ENCODE measurements at places on chromosomes 4 and X.

GRCh38 chr4:152673489-152673888 lies 6.3 kb downstream of the TMEM154 start:
- DNase-seq = no peak

DNA sequence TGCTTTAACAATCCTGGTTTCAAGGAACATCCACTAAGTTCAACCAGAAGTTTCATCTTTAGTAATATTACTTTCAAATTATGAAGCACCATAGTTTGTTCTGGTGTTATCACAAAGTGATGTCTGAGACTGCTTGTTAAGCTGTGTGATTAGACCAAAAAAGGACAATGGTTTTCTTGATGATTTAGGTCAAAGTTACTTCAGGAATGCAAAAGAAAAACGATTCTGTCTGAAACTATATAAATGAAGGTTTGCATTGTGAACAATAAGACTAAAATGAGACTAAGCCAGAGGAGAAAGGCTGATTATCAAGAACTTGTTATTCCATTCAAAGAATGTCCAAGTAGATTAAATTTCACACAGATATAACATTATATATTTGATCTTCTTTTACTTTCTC lies 122.4 kb upstream of the ETNPPL start:
- DNase-seq = no peak

GRCh38 chr4:170079981-170080380 lies 9.8 kb downstream of the AADAT start:
- DNase-seq = no peak

DNA sequence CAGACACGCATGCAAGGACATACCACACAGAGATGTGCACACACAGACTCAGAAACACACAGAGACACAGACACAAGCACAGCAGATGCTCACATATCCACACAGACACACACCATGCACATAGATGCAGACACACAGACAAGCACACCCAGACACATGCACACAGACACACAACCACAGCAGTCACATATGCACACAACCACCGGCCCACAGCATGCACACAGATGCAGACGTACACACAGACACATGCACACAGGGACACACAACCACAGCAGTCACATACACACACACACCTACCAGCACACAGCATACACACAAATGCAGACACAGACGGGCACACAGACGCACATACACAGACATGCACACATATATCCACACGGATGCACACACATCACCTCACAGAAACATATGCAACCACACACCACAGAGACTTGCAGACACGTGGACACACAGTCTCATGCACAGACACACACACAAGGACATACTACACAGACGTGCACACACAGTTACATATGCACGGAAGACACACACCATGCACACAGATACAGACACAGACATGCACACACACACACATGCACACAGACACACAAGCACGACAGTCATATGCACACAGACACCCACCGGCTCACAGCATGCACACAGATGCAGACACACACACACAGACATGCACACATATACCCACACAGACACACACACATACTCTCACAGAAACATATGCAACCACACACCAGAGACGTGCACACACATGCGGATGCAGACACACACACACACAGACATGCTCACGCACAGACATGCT lies 25.2 kb upstream of the SLC25A6 start:
- DNase-seq = no peak

DNA sequence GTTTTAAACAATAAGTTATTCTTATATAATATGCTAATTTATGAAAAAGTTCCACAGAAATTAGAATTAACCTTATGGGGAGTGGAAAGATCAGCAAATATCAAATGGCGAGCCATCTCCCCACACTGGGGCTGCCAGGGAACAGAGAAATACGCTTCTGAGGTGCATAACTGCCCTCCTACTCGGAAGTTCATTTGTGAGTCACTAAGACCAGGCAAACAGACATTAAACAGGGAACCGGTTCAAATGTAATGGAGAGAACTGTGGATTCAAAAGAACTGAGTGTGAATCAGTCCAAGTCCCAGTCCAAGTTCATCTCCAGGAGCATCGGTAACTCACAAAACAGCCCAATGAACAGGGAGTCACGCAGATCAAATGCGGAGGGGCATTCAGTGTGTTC lies 11.4 kb upstream of the S100G start:
- DNase-seq = no peak

- DNase-seq = no peak
Observed at GRCh38 chrX:2321411-2321810, 179.4 kb downstream of the DHRSX start.

DNA sequence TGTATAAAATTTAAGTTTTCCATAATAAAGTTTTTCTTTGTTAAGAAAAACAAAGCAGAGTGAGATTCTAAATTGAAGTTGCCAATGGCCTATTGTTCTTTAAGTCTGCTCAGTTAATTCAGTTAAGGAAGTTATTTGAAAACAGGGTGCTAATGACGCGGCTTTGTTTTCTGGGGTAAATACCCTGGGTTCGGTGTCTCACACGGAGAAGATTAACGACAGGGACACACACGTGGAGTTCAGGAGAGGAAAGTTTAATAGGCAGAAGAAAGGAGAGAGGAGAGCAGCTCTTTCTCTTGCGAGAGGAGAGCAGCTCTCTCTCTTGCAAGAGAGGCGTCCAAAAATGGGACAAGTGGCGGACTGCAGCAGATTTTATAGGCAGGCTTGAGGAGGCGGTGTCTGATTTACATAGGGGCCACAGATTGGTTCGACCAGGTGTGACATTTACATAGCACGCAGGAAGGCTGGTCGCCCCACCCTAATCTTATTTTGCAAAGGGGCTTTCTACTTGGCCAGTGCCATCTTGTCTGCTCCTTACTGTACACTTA lies 9.6 kb downstream of the CA5B start:
- no peak for DNase-seq

GRCh38 chr4:98261405-98262291 lies 464 bp downstream of the RAP1GDS1 start:
- DNase-seq = peak; percentile 35

DNA sequence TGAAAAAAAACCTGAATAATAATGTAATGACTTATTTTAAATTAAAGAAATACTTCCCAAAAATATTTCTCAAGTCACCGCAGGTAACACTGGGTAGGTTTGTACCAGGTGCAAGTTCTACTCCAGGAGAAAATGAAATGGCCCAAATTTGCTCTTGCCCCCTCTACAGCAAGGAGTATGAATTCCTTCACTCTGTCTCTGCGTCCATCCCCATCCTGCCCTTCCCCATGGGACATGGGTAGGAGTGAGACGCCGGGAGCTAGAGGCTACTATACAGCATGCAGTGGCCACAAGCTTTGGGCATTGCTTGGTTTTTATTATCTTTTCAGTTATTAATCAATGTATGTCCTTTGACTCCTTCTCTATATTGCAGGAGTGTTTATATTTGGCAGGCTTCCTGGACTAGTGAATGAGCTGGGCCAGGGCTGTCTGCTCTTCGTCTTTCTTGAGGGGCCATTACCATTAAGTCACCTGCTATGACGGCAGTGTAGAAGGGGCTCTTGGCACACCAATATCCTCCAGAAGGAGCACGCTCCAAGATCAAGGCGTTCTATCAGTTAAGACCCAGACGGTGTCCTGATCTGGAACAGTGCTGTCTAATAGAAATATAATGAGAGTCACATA lies 149.6 kb downstream of the ENPP6 start:
- no peak for DNase-seq

DNA sequence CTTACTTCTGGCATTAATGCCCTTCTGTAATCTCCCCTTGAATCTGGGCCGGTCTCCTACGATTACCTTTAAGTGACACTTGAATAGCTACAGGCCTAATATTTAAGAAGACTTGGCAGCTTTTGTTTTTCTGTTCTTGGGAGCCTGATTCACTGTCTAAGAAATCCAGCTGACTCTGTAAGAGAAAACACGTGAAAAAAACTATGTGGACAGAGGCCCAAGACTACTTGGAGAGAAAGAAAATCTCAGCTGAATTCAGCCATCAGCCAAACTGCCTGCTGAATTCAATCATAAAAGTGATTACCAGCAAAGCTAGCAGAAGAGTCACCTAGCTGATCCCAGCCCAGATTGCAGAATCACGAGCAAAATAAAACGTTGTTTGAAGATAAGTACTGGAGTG lies 521.2 kb downstream of the MID1IP1 start:
- DNase-seq = no peak

DNA sequence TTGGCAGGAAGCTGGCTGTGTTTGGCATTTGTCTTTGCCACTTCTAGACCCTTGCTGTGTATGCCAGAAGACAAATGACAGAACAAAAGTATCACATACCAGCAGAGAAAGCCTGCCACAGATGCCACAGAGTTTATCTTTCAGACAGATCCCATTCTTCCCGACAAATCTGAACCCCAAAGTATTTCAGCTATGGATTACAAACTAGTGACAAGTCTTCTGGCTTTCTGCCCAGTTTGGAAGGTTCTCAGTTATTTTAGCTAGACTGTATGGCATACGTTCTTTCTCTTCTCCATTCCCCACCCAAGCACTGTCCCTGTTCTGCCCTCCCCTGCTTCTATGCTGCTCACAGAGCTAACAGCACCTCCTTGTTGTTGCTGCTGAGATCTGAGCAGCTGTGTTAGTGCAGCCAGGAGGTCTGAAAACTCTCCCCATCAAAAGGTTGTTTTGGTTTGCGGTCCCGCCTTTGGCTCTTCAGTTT lies 236.7 kb downstream of the FRAS1 start:
- no peak for DNase-seq

- DNase-seq = no peak
Observed at GRCh38 chrX:13432414-13433297, 112.8 kb upstream of the ATXN3L start.

GRCh38 chr4:31660916-31661315 lies 940.7 kb downstream of the PCDH7 start:
- DNase-seq = no peak

DNA sequence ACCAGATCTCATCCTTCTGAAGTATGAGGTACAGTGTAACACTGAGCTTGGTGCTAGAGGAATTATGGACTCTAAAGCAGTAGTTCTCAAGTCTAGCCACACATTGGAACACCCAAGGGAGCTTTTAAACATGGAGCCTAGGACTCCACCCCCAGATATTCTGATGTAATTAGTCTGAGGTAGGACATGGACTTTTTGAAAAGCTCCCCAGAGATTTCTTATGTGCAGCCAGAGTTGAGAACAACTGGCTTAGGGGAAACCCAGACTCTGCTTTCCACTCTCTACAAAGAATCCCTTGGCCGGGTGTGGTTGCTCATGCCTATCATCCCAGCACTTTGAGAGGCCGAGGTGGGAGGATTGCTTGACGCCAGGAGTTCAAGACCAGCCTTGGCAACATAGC lies 11.6 kb upstream of the GDPD2 start:
- no peak for DNase-seq

GRCh38 chr4:40186665-40187014 lies 10.2 kb upstream of the RHOH start:
- DNase-seq = no peak

- no peak for DNase-seq
Observed at GRCh38 chr4:169058312-169058711, 48.3 kb upstream of the CBR4 start.

DNA sequence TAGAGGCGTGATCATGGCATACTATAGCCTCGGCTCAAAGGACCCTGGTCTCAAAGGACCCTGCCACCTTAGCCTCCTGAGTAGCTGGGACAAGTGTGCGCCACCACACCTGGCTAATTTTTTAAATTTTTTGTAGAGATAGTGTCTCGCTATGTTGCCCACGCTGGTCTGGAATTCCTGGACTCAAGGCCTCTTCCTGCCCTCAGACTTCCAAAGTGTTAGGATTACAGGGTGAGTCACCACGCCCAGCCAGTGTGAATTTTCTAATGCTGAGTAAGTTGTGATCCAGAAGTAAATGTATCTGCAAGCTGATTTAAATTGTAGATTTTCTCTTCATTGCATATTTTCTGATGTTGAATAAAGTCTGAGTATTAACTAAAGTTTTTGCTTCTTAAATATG lies 2.6 kb upstream of the ZNF674 start:
- no peak for DNase-seq

DNA sequence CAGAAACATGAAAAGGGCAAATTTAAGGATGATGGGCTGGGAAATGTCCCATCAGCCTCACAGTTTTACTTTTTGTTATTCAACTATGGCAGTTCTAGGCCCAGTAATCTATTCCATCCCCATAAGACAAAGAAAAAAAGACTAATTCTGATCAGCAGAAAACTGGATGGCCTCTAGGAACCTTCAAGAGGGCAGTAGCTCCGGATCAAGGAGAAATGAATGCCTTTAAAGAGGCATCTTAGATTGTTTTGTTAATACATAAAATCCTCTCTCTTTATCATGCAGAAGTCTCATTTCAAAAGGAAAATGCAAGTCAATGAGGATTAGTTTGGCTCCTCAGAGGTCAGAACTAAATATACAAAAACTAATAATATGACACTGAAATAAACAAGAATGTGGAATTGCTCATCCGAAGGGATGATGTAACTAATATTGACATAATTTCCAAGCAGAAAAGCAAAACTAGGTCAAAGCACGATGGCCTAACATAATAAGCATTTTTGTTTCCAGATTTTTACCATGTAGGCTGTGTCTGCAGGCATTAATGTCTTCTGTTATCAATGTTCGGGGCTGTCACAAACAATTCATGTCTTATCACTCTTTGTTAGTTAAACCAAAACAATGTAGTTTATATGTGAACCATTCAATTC lies 8.8 kb downstream of the MID1 start:
- no peak for DNase-seq

- no peak for DNase-seq
Observed at GRCh38 chr4:24662542-24662941, 78.2 kb upstream of the DHX15 start.

DNA sequence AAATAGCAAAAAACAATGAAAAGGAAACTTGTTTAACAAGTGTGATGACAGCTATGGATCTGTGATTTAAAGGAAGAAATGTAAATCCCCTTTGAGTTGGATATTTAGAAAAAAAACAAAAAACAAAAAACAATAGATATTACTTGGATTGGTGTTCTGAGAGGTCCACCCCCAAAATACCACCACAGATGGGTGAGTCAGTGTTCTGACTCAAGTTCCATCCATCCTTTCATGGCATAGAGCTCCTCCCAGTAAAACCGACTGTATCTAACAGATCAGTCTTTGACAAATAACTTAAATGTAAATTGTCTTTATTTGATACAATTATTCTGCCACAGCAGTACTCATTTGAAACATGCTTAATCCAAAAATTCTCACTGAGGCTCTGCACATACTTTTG lies 27.4 kb downstream of the TMPRSS11B start:
- no peak for DNase-seq
